Activated naive CD4-positive, alpha-beta T cell treated with anti-CD3 and anti-CD28 coated beads for 36 hours (primary cell): ENCODE measurements at places on chromosomes 7 and 10. TPM values are rescaled to one million over a fixed set of nuclear protein-coding genes. Genes with fewer than 3 reads are reported as not detected.

DNA sequence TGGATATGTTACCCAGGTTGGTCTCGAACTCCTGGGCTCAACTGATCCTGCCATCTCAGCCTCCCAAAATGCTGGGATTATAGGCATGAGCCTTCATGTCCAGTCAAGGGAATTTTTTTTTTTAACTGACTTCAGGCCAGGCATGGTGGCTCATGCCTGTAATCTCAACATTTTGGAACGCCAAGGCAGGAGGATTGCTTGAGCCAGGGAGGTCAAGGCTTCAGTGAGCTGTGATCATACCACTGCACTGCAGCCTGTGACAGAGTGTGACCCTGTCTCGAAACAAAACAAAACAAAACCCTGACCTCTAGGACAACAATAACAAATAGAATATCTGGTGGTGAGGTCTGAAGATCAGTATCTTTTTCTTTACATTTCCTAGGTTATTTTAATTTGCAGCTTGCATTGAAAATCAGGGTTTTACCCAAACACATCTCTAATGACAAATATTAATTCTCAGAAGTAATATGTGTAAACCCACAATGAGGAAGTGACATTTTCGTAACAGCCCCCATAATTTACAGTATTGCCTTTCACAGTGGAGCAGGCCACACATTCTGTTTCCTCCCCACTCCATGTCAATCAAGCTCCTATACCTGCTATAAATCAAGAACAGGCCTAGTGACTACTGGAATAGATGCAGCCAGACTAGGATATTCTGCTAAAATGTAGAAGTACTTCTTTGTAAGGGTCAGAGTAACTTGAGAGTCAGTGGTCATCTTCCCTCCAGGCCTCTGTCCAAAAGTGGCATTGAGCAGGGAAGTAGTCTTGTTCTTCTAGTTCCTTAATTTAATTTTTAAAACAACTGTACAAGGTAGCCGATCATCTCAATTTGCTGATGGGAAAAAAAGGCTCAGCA, 43.3 kb upstream of the ECHDC3 start:
- H3K4me1 ChIP-seq = peaks cover 4% of the 10 kb centered on the region
- no peak overlapping the region for H3K27ac ChIP-seq
- no peaks in the 10 kb centered on the region for H3K27me3 ChIP-seq
- H3K36me3 ChIP-seq = no peaks in the 10 kb centered on the region

DNA sequence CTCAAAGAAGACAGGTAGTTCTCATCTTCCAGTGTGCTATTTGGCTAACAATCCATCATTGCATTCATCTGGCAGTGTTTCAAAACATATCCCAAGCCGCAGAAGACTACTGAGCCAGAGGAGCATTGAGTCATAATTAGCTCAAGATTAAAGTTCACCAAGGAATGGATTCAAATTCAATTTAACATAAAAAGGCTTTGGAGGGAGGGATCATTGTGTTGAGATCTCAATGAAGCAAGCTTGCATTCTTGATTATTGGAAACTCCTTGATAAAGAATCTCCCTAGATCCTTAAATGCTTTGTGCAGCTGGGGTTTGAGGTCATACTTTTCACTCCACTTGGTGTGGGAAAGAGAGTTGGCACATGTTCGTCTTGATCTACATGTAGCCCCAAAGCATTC, 142.8 kb upstream of the SEMA3A start:
- H3K4me3 ChIP-seq = no peak overlapping the region
- DNase-seq = no peak
- H3K4me1 ChIP-seq = no peaks in the 10 kb centered on the region
- H3K36me3 ChIP-seq = no peaks in the 10 kb centered on the region

Gene ZNF239
- total RNA-seq = 2.0 TPM

GRCh38 chr7:86949052-86949778, 110.2 kb downstream of the ELAPOR2 start:
- no peak overlapping the region for H3K27ac ChIP-seq
- no peak overlapping the region for H3K4me3 ChIP-seq
- no peaks in the 10 kb centered on the region for H3K27me3 ChIP-seq
- DNase-seq = no peak
- no peaks in the 10 kb centered on the region for H3K4me1 ChIP-seq

- peaks cover 2% of the 10 kb centered on the region for H3K27me3 ChIP-seq
- no peak overlapping the region for H3K4me3 ChIP-seq
- no peak overlapping the region for H3K27ac ChIP-seq
These were observed 125.2 kb upstream of the CARD11 start for GRCh38 chr7:3168869-3169268.

Gene ELFN1
- total RNA-seq = not detected

GRCh38 chr7:1900847-1901246, 230.8 kb downstream of the ELFN1 start:
- DNase-seq = no peak
- peaks cover 3% of the 10 kb centered on the region for H3K36me3 ChIP-seq
- H3K27me3 ChIP-seq = no peaks in the 10 kb centered on the region
- H3K27ac ChIP-seq = no peak overlapping the region

GRCh38 chr10:6473430-6473829, 106.6 kb downstream of the PRKCQ start:
- H3K27ac ChIP-seq = peak overlapping the region; percentile 32
- H3K36me3 ChIP-seq = peaks cover 60% of the 10 kb centered on the region
- peak; percentile 71 for DNase-seq

Gene TMEM229A
- total RNA-seq = not detected

DNA sequence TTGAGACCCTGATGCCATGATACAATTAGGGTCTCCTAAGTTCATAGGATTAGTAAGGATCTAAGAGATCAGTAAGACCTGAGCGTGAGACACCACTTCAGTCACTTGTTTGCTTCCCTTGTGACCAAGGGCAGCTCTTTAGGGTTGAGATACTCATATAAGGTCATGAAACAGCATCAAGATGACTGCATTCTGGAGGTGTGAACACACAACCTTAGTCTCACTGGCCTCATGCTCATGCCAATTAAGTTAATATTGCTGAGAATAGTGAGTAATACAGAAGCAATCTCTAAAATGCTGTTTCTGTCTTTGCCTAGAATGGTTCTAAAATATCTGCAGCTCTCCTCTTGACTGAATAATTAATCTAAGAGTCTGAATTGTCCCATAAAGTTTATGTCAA, 39.6 kb upstream of the KLHL7 start:
- no peaks in the 10 kb centered on the region for H3K4me1 ChIP-seq
- DNase-seq = no peak
- no peaks in the 10 kb centered on the region for H3K36me3 ChIP-seq
- H3K27ac ChIP-seq = no peak overlapping the region
- no peak overlapping the region for H3K4me3 ChIP-seq
- H3K27me3 ChIP-seq = no peaks in the 10 kb centered on the region

DNA sequence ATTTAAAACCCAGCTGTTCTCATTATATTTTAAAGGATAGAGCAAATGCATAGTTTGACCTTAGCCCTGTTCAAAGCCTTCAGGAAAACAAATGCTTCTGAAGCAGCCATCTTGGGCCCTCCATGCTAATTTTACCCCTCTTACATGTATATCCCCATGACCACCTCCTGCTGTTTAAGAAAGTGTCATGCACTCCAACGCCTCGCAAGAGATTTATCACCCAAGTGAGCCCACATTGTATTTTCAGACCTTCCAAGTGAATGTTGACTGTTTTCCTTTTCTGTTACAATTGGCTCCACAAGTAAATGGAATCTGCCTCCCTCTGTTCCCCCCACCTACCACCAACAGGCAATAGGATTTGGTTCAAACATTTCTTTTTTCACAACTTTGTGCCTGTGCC, 5.3 kb downstream of the TMEM72 start:
- H3K27ac ChIP-seq = no peak overlapping the region
- H3K27me3 ChIP-seq = no peaks in the 10 kb centered on the region
- H3K4me1 ChIP-seq = peaks cover 16% of the 10 kb centered on the region
- no peak for DNase-seq
- H3K36me3 ChIP-seq = no peaks in the 10 kb centered on the region
- H3K4me3 ChIP-seq = no peak overlapping the region

DNA sequence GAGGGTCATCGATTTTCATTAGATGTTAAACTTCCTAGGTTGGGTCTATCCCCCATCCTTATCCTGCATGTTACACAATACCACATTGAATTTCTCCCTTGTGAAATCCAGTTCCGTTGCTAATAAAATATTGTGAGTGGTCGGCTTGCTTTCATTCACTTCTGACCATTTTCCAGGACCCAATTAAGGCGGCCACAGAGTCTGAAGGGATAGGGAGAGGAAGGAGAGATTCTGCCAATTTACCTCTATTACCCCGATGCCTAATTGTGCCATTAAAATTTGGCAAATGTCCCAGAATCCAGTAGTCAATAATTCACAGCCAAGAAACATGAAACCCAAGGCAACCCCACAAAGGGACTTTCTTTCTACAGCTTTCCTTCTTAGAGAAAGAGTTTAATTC, 129.9 kb downstream of the IPMK start:
- H3K4me1 ChIP-seq = no peaks in the 10 kb centered on the region
- H3K36me3 ChIP-seq = no peaks in the 10 kb centered on the region
- H3K27ac ChIP-seq = no peak overlapping the region
- no peak for DNase-seq
- no peak overlapping the region for H3K4me3 ChIP-seq

DNA sequence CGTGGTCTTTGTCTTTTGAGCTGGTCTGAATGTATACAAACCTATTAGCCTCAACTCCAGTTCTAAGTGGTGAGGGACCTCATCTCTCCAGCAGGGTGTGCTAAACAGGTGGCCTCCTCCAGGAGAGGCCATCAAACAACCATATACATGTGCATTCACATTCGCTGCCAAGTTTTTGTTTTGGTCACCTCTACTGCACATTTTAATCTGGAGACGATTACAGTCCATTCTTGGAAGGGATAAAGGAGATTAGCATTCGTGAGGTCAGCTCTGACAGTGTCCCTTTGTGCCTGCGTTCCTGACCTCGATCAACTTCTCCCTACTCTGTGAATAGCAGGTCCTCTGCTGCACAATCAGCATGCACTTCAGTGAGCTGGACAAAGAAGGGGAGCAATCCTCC, 60.8 kb downstream of the RHOBTB1 start:
- H3K27me3 ChIP-seq = no peaks in the 10 kb centered on the region
- DNase-seq = peak; percentile 6
- no peaks in the 10 kb centered on the region for H3K4me1 ChIP-seq
- no peak overlapping the region for H3K27ac ChIP-seq

GRCh38 chr10:60611291-60611747, 167.0 kb upstream of the CDK1 start:
- H3K4me1 ChIP-seq = peaks cover 21% of the 10 kb centered on the region
- H3K4me3 ChIP-seq = no peak overlapping the region
- DNase-seq = peak; percentile 17
- H3K36me3 ChIP-seq = no peaks in the 10 kb centered on the region

Gene EIF5AL1
- 2.6 TPM for total RNA-seq

Gene TAF5
- 16.3 TPM for total RNA-seq

DNA sequence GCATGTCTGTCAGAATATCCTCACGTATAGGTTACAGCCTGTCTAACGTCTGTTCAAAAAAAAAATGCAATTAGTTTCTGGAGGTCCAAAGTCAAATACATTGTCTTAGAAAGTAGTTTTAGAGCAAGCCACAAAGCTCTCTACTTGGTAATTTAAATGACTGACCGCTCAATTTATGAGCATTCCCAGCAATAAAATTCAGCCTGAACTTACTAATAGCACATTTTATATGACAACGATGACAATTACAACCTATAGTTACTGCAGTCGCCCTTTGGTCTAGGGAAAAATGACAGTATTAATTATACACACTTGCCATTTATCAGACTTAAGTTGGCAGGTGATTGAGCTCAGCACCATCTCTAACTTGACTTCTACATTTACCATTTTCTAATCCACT, 425.8 kb upstream of the STEAP1 start:
- no peak for DNase-seq
- no peak overlapping the region for H3K27ac ChIP-seq

Gene SHTN1
- total RNA-seq = 0.40 TPM

DNA sequence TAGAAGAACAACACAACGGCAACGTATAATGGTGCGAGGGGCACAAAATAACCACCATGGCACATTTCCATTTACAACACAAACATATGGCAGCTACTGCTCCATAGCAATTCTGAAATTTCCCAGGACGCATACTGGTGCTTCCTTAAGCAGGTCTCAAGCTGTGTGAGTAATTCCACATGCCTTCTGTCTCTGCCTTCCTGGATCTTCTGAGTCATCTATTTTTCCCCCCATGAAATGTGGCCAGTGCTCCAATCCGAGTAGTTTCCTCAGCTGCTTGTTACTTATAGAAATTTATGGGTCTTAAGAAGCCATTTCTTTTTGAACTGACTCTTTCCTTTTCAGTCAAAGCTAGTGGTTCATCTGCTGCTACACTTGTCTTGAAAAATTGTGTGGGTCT, 256.6 kb upstream of the KLF6 start:
- no peaks in the 10 kb centered on the region for H3K27me3 ChIP-seq
- no peak overlapping the region for H3K4me3 ChIP-seq
- H3K4me1 ChIP-seq = no peaks in the 10 kb centered on the region
